Putamen (tissue), 1 donor: ENCODE measurements at places on chromosomes 16 and 17.
A peak's percentile ranks its signal among the peaks of the same experiment; 100 is the strongest.

GRCh38 chr17:78613416-78613815 is 36.2 kb upstream of the DNAH17 start:
- no peak for DNase-seq

DNA sequence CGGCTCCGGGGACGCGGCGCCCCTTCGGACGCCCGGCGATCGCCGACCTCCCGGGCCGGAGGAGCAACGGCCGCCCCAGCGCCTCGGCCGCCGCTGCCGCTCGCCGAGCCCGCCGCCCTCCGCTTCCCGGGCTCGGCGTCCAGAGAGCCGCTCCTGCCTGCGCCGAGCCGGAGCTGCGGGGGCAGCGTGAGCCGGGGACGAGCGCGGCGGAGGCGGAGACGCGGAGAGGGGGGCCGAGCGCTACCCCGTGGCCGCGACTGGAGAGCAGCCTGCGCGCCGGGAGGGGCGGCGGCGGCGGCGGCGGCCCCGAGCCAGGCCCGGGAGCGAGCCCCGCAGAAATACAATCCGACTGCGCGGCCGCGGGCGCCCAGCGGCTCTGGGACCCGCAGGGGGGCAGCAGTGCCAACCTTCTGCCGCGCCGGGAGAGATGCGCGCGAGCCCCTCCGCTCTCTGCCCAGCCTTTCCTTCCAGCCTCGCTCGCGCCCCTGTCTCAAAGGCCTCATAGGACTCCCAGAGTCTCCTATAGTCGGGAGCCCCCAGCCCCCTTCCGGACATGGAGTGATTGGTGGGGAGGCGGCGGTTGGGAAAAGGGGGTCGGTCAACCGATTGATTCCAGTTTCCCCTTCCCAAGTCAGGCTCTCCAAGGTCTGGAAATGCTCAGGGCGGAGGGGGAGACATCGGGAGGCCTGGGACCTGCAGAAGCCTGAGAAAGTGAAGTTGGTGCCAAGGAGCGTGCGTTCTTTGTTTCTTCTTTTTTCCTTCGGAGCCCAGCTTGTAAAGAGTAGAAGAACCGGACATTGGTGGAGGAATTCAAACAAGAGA is 1.0 kb upstream of the SDK2 start:
- peak; percentile 47 for DNase-seq

- DNase-seq, result no peak
These were observed 2.7 kb upstream of the AP1G1 start for GRCh38 chr16:71811261-71811803.

DNA sequence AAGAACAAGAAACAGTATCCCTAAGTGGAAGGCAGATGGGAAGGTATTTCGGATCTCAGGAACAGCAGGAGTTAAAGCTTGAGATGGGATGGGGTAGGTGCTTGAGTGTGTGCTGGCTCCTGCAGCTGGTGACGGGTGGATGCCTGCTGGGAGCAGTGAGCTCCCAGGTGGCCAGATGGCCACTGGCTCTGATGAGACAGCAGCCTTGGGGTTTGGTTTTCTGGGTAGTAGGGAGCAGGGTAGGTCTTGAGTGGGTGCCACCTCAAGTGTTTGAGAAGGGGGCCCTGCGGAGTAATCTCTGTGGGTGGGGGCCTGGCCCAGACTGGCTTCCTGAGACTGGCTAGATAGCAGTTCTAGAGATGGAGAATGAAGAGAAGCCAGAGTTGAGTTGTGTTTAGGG is 10.3 kb downstream of the EPN2 start:
- DNase-seq, result no peak

GRCh38 chr16:60776281-60776680 is 1260.0 kb downstream of the CDH8 start:
- no peak for DNase-seq

- DNase-seq, result no peak
These were observed 18.9 kb upstream of the TBX21 start for GRCh38 chr17:47713980-47714700.

DNA sequence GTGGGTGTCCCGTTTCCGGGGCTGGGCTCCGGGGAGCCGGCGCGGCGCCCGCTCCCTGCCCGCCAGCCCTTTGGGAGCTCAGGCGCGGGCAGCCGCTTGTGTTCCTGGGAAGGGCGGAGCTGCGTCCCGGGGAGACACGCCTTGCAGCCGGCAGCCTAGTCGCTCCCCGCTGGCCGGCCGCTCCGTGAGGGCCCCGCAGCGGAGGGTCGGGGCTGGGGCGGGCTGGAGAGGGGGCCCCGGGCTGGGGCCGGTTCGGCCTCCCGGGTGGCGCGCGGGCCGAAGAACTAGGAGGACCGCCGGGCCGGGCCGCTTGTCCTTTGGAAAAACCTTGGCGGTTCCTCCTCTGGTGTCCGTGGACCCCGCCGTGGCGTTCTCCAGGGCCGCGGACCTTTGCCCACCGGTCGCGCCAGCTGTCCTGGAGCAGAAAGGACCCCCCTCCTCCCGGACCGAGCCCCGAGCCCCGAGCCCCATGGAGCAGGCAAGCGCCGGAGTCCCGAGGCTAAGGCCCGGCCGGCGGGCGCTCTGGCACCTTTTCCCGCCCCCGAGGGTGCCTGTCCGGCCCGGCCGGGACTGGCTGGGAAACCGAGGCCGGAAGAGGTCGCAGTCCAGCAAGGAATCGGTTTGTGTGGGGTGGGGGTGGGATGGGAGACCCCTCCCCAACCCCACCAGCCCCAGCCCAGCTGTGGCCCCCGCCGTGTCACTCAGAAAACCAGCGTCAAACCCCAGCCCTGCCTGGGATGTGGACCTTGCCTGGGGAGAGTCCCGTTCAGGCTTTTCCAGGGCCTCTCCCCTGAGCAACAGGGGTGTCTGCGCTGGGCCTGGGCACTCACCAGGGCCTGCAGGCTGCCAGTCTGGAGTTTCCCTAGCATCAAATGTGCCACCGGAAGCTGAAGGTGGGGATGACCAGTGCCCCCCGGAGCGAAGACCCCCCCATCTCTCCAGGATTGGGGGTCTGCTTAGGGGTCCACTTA is 6.8 kb upstream of the TBC1D3B start:
- no peak for DNase-seq

DNA sequence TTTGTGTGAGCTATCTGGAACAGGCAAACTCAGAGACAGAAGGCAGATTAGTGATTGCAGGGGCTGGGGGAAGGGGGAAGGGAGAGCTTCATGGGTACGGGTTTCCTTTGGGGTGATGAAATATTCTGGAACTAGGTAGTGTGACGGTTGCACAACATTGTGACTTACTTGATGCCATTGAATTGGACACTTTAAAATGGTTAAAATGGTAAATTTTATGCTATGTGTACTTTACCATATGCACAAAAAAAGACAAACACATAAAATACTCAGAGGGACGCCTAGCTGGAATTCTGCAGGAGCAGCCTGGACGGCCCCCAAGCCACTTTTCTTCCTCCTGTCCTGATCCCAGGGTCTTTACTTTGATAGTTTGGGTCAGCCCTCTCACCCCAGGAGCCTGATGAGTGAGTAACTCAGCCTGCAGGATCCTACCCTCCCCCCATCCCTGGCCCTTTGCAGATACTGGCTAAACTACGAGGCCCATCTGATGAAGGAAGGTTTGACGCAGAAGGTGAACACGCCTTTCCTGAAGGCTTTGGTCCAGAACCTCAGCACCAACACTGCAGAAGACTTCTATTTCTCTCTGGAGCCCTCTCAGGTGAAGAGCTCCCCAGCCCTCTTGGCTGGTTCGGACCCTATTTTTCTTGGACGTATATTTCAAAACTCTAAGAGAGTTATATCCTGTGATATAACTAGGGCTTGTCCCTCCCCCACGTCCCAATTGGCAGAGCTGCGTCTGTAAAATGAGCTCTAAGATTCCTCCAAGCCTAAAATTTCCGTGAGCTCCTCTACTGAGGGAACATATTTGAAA is 7.8 kb downstream of the ADGRG3 start:
- DNase-seq, result no peak

GRCh38 chr16:15898654-15899053 is 10.3 kb upstream of the CEP20 start:
- no peak for DNase-seq

- DNase-seq, result no peak
These were observed 260.0 kb downstream of the PHKB start for GRCh38 chr16:47721006-47721637.

DNA sequence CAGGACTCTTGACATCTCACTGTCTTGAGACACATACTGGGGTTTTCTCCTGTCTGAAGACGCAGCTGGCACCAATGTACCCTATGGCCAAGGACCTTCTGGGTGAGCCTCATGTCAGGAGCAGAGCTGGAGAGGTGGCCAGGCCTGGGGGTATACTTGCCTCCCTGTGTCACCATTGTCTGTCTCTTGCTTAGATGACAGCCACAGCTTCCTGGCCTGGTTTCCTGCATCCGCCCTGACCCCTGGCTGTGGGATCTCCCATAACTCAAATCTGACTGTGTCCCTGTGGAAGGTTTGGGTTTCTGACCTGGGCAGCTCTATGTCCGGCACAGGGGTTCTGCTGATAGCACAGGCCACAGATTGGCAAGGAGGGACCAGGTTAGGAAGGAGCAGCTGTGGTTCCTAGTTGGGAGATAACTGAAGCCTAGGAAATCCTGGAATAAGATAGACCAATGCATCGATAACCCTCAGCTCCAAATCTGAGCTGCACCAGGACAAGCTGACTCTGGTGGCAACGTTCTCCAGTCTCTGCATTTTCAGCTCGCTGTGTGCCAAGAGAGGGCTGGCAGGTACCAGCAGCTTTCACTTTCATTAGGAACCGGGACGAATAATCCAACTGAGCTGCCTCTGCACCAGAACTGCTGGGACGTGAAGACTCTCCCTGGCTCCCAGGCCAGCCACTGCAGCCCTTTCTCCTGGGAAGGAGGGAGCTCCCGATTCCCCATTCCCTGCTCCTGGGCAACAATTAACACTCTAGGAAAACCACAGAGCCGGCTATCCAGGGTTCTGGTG is 5.0 kb downstream of the DEXI start:
- no peak for DNase-seq
